ENCODE measurements at places on chromosomes 11 and 22. TPM values are rescaled to one million over a fixed set of nuclear protein-coding genes. Genes with fewer than 3 reads are reported as not detected.

The OR5P2 gene
- not detected for total RNA-seq

The MS4A6E gene
- not detected for total RNA-seq

The OR51B2 gene
- total RNA-seq: 0.80 TPM

The C11orf86 gene
- total RNA-seq: not detected

The VSTM5 gene
- not detected for total RNA-seq

The CDHR5 gene
- not detected for total RNA-seq

The FAT3 gene
- total RNA-seq: 1.0 TPM

The MUC2 gene
- not detected for total RNA-seq

The RIMBP3B gene
- 0.42 TPM for total RNA-seq

The SCUBE1 gene
- total RNA-seq: not detected

The TUBA8 gene
- total RNA-seq: 12.6 TPM

The MYRF gene
- 0.03 TPM for total RNA-seq

The APOL4 gene
- 5.1 TPM for total RNA-seq

The EFCAB6 gene
- 2.7 TPM for total RNA-seq

The CHEK1 gene
- 8.9 TPM for total RNA-seq

The DUSP8 gene
- 0.29 TPM for total RNA-seq

The TREH gene
- total RNA-seq: not detected

The KCNJ4 gene
- total RNA-seq: not detected

The DNAJB7 gene
- not detected for total RNA-seq

The POU2AF3 gene
- total RNA-seq: not detected

The OR6T1 gene
- not detected for total RNA-seq

The RFPL3 gene
- total RNA-seq: not detected

The HNRNPUL2 gene
- total RNA-seq: 8.6 TPM
